ENCODE measurements at places on chromosomes 11 and 22.
A peak's percentile ranks its signal among the peaks of the same experiment; 100 is the strongest.

DNA sequence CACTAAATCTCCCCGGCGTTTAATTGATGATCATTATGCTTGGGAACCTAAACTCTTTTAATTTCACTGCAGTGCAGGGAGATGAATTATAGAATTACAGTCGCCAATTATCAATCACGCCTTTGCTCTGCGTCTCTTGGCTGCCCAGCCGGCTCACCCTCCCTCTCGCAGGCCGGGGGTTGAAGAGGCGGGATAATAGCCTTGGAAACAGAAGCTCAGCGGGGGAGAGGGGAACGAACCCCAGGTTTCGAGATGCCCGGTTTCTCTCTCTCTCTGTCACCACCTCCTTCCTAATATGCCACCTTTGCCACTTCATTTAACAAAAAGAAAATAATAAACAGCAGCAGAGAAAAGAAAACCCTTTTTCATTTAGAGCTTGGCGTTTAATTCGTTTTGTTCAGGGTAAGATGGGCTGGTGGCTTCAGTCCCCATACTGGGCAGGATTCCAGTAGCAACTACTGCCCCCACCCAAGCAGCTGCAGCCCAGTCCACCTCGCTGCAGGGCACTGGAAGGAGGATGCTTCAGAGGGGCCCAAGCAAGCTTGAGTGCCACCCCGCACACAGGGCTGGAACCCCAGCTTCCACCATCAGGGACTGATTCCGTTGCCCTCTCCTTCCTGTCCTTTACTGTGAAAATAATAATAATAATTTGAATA is 271.7 kb downstream of the BUD13 start:
- no peak for DNase-seq

GRCh38 chr11:75563501-75563977 is 1.5 kb downstream of the SERPINH1 start:
- no peak for DNase-seq

- DNase-seq: peak; percentile 64
Observed at GRCh38 chr22:20080445-20080775, 369 bp downstream of the DGCR8 start.

- DNase-seq: no peak
Observed at GRCh38 chr11:65169164-65169641, 830 bp upstream of the SPDYC start.

DNA sequence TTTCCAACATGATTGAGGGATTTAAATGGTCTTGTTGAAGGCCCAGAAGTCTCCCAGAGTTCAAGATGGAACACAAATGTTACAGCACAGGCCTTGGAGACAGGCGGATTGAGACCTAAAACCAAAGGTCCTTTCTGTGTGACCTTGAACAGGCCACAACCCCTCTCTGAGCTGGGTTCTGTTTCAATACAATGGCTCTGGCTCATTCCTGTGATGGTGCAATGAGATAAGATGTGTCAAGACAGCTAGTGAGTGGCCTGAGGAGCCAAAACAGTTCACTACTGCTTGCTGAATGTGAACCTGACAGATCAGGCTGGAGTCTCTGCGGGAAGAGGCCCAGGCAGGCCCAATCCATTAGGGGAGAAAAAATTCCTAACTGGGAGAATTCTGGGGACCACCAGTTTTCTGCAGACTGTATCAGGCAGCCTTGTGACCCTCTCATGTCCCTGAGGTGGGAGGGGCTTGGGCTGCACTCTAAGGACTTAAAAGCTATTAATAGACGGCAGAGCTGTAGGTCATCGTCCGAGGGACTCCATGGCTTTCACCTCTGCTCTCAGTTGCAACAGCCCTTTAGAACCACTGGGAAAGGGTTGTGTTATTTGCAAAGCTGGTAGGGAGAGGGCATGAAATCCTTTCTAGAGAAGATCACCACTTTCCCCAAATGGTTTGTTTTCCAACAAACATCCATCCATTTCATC is 126.1 kb upstream of the TEAD1 start:
- no peak for DNase-seq

GRCh38 chr11:67268081-67268961 is 2.0 kb downstream of the GRK2 start:
- no peak for DNase-seq

DNA sequence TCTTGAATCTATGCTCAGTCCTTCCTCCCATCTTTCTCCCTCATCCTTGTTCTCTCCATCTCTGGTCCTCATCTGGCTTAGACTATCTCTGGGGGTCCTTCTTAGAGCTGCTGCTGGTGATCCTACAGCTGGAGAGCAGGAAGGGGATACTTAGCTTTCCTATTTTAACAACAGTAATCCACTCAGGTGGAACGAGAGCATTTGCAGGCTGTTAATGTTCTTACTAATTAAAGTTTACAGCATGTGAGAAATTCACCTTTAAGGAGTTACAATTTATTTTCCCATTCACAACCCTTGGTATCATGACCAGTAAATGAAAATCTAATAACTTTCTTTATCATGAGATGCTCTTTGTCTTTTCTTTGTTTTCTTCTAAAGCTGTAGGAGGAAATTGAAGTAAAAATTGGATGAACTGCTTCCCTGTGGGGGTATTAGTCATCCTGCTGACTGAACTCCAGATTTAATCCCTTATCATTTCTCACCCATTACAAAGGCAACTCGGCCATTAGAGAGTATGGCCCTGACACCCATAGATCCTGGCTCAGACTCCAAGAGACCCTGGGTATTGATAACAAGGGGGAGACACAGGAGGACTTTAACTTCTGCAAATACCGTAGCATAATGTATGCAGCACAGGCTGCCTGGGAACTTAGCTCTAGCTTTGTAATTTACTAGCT is 37.6 kb upstream of the MTNR1B start:
- DNase-seq: no peak

DNA sequence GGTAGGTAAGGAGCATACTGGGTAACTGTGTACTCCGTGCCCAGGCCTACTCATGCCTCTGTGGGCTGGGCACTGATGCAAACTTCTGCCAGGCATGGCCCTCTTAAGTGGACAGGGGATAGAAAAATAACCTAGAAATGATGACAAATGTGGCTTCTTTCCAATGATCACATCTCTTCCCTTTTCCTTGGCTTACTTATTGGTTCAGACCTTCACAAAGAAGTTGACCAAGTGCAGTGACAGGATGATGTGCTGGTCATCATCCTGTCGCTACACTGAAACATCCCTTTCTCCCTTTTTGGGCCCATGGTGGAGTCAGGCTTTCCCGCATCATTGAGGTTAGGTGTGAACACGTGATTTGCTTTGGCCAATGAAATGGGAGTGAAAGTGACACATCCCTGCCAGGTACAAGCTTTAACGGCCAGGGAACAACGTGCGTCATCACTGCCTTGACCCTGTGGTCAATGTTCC is 31.8 kb upstream of the APOBEC3A start:
- no peak for DNase-seq

DNA sequence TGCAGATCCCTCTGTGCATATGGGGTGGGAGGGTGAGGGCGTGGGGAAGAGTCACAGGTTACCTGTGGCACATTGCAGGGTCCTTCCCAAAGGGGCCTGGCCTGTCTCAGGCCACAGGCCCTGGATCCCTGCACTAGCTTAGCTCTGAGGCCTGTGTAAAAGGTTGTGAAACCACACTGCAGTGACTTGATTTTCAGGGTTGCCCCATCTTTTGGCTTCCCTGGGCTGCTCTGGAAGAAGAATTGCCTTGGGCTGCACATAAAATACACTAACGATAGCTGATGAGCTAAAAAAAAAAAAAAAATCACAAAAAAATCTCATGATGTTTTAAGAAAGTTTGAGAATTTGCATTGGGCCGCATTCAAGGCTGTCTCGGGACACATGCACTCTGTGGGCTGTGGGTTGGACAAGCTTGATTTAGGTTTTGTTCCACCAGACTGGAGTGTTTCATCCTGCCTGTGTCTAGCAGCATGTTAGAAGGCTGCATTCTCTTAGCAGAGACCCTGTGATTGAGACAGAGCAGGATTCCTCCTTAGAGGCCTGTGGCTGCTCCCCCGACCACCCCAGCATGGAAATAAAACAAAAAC is 35.9 kb upstream of the TREH start:
- DNase-seq: no peak

DNA sequence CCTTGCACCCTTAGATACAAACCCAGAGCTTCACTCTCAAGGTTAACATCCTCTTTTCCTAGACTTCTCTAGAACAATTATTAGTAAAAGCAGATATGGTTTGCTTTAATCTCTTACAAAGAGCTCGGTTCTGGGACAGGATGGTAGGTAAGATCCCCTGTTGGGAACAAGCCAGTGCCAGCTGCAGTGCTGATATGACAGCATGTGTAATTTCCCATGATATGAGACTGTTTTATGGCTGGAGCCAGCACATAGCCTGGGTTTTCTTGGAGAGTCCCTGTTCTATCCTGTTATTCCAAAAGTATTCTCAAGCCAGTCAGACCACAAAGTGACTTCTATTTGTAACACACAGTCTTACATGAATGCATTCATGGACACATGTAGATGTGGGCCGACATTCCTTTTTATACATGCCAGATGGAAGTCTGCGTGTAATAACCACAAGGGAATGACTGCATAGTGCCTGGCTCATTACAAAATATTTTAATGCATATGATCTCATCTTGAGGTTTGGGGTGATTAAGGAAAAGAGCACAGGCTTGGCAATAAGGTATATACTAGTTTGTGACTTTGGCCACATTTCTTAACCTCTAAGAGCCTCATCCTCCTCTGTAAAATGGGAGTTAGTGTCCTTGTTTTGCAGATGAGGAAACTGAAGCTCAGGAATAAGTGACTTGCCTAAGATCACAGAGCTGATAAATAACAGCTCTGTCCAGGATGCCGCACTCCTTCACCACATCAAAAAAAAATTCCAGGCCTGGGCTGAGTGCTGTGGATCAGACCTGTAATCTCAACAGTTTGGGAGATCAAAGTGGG is 21.8 kb downstream of the CLMP start:
- no peak for DNase-seq

DNA sequence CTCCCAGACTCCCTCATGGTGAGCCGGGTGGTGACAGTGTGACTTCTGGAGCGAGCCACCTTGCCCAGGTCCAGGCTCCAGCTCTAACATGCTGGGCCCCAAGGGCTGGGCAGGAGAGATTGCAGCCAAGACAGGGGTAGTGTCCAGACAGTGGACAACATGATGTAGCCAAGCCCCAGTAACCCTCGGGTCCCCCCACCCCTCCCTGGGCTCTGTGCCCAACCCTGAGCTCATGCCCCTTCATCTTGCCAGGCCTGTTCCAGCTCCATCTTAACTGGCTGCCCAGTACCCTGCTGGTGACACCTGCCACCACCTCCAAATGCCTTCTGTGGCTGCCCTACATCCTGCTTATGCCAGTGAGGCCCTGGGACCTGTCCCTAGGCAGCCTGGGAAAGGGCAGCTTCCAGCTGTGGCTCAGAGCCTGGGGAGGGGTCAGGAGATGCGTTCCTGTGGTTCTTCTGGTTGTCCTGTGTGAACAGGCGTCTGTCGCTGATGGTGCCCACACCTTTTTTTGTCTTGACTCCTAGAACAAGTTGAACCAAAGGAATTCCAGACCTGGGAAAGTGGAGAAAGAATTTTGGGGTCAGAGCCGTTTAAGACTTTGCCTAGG is 12.5 kb upstream of the SYT12 start:
- DNase-seq: no peak

GRCh38 chr11:25247336-25247735 is 750.5 kb downstream of the LUZP2 start:
- no peak for DNase-seq

GRCh38 chr11:11501546-11502262 is 120.1 kb downstream of the GALNT18 start:
- no peak for DNase-seq

GRCh38 chr22:27596133-27596870 is 205.3 kb downstream of the MN1 start:
- no peak for DNase-seq

GRCh38 chr11:19605520-19606371 is 106.9 kb upstream of the NAV2 start:
- no peak for DNase-seq

- DNase-seq: no peak
Observed at GRCh38 chr11:107752949-107753822, 41.3 kb upstream of the SLN start.

- peak; percentile 5 for DNase-seq
Observed at GRCh38 chr11:94968334-94968958, 4.9 kb downstream of the CWC15 start.

GRCh38 chr22:41574847-41575381 is 14.1 kb downstream of the CSDC2 start:
- DNase-seq: no peak

- DNase-seq: no peak
Observed at GRCh38 chr11:116519499-116519898, 253.3 kb downstream of the BUD13 start.

DNA sequence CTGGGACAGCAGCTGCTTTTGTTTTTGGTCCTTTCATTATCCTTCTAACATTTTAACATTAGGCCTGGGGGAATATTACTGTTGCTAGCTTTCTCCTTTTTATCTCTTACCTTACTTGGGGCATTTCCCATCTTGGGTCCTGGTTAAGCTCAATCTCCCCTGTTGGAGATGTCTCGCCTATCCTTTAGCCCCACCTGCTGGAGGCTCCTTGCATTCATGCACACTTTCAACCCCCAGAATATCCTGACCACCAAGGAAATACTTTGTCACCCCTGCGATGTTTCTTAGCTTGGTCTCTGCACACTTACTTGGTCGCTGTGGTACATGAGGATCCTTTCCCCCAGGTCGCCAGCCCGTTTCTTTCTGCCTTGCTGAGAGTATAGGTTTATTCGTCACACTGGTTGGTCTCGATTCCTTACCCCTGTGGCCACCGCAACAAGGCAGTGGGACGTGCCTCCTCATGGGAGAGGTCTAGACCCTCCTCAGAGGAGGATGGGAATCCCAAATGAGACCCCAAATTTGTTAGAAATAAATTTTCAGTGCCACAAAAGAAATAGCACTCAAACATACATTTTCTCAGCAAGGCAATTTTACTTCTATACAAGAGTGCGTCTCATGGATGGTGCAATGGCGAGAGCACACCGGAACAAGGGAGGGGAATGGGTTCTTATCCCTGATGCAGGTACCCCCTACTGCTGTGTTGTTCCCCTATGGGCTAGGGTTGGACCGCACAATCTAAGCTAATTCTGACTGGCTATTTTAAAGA is 5.4 kb upstream of the TXN2 start:
- DNase-seq: peak; percentile 43

GRCh38 chr22:23752750-23753149 is 1.5 kb downstream of the VPREB3 start:
- no peak for DNase-seq

- no peak for DNase-seq
Observed at GRCh38 chr11:83545494-83546260, 259.5 kb upstream of the CCDC90B start.

DNA sequence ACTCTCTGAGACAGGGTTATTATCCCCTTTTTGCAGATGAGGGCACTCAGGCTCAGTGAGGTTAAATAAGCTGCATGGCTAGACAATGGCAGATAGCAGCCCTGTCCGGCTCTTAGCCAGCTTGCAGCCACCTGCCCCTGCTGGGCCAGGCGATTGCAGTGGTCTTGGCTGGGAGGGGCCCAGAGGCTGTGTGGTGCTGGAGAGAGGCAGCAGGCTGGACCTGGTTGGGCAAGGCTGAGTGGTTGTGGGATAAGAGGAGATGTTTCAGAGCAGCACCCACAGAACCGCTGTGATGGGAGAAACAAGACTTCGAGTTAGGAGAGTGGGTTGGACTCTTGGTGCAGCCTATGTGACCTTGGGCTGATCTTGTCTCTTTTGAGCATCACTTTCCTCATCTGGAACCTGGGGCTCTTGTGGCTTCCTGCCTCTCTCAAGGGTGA is 25.5 kb downstream of the PTPRJ start:
- peak; percentile 68 for DNase-seq

Measured in SHP77 (cell line).